Right forelimb (tissue), 1 donor: ENCODE measurements at places on chromosomes 16 and 17.

DNA sequence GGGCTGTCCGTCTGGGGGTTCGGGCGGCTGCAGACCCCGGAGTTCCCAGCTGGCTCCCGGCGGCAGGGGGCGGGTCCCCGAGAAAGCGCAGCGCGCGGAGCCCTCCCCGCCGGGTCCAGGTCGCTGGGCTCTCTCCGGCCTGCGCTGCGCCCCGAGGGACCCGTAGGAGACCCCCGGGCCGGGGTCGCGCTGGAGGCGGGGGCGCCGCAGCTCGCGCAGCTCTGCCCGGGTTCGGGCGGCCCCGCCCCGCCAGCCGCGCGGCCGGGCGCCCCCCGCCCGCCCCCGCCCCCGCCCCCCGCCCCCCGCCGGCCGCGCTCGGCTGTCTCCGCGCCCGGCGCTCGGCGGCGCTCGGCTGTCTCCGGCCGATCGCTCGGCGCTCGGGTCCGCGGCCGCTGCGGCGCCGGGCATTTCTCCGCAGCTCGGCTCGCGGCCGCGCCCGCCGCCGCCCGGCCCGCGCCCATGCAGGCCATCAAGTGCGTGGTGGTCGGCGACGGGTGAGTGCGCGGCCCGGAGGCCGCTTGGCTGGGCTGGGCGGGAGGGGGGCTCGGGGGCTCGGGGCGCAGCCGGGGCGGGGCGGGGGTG lies at the start of gene RAC3:
Gene RAC3, plus strand, starts transcription at position 376 of the 582 bp plus-strand sequence. Its CDS starts 84 bp downstream, at position 460.
- DNase-seq: no peak

DNA sequence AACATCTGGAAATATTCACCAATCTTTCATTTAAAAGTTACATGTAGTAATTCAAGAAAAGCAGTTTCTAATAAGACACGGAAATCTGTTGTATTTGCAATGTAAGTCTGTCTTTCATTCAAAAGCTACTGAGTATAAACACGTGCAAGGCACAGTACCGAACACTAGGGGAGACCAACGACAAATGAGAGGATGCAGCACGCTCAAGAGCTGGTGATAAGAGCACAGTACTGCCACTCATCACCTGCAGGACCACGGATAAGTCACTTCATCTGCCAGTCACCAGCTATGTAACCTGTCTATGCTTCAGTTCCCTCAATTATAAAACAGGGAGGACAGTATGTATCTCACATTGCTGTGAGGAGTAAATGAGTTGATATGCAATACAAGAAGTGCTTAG lies 67.1 kb downstream of the CLEC18A start:
- DNase-seq: no peak

GRCh38 chr16:57846078-57846697 lies 43.9 kb upstream of the KIFC3 start:
- DNase-seq: no peak

DNA sequence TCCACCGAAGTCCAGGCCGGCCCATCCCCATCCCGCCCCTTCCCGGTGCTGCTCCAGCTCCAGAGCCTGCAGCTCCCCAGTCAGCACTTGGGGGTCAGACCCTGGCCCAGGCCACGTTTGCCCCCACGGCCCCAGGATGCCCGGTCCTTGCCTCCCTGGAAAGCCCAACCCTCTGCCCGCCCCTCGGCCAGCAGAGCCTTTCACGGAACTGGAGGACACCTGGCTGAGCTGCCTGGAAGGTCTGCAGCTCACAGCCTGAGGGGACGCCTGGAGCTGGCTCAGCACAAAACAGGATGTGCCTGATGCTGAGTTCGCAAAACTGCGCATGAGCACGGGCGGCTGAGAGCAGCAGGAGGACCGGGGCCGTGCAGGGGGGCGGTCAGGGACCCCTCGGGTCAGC lies 29.7 kb upstream of the SSTR5 start:
- no peak for DNase-seq

DNA sequence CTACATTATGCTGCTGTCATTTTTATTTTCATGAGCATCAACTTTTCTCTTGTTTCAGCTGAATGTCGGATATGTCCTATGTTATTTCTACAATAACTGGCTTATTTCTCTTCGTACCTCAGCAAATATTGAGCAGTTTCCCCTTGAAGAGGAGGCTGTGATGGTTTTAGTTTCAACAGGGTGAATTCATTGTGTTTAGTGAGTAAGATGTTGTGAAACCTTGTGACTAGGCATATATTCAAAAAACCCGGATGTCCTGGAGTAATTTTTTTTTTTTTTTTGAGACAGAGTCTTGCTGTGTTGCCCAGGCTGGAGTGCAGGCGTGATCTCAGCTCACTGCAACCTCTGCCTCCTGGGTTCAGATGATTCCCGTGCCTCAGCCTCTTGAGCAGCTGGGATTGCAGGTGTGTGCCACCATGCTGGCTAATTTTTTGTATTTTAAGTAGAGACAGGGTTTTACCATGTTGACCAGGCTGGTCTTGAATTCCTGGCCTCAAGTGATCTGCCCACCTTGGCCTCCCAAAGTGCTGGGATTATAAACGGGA lies 11.1 kb downstream of the CPD start:
- no peak for DNase-seq

DNA sequence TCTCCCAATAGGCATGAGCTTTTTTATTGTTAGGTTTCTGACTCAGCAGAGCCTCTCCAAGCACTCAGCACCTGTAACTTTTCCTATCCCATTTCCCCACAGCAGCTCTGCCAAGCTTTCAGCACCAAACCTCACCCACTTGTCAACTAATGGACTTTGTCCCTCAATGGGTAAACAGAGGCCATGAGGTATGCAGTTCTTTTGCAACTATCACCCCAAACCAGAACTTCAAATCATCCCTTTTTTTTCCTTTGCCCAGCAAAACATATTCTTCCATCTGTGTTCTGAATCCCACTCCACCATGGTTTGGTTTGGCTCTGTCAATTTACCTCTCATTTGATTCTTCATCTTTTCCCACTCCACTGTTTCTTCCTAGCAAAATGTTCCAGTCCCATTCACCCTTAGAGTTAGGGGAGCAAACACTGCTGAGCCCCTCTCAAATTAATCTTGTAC lies 58.1 kb downstream of the TOX3 start:
- no peak for DNase-seq

DNA sequence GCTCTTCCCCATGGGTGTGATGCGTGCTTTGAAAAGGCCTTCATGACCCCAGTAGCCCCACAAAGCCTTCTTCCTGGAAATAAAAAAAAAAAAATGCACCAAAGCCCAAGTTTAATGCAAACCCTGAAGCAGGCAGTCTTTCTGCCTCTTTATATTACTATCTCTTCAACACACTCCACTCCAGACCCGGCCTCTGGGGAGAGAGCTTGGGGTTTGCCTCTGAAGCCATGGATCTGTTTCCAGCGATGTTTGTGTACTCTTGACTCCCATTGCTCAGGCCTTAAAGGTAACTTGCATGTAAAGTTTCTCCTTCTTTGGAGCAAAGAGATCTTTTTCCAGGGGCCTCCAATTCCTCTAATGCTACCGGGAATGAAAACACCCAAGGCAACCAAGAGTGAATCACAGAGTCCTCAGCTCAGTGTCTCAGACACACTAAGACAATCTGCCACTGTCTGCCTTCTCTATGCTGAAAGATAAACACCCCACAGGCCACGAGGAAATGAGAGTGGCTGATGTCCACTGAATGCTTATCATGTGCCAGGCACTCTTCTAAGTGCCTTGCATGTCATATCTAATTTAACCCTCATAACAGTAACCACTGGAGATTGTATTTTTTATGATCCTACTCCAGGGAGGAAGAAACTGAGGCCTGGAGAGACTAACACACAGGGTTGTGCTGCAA lies 56.4 kb upstream of the AKTIP start:
- no peak for DNase-seq

DNA sequence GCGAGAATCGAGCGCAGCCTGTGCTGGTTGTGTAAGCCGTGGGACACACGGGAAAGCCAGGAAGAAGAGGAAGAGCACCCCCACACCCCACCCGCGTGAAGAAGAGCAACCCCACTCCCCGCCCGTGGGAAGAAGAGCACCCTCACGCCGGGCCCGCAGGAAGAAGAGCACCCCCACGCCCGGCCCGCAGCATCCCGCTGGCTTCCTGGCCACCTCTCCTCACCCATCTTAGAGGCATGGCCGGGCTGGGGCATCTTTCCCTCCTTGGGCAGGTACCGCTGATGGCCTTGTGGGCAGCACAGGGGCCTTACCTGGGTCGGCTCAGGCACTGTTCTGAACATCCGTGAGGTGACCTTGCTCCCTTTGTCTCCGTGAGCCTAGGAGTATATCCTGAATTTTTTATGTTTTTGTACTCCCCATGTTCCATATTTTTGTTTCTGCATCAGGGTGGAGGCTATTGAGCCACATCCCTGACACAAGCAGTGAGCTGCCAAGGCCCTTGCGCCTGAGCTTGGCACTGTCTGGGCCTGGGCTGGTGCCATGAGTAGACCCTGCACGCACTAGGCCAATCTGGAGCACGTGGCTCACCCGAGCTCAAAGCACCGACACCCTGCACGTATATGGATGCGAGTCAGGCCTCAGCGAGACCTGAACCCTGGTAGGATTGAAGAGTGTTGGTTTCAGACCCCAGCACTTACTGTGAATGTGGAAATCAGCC lies 71.4 kb upstream of the KCTD5 start:
- DNase-seq: no peak

DNA sequence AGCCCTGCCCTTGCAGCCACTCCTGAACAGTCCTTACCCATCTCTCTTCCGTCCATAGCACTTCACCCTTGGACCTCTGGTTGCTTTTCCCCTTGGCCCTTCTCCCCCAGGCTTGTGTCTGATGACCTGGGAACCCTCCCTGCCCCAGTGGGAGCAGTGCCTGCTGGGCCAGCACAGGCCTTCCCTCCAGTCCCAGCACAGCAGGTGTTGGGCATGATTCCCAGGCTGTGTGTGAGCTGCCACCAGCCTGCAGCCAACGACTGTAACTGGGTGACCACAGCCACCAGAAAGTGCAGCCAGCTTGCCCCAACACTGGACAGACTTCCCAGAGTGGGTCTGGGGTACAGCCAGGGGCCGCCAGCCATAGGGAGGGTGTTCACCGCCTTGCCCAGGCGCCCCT lies 30.0 kb downstream of the CRAMP1 start:
- DNase-seq: no peak

DNA sequence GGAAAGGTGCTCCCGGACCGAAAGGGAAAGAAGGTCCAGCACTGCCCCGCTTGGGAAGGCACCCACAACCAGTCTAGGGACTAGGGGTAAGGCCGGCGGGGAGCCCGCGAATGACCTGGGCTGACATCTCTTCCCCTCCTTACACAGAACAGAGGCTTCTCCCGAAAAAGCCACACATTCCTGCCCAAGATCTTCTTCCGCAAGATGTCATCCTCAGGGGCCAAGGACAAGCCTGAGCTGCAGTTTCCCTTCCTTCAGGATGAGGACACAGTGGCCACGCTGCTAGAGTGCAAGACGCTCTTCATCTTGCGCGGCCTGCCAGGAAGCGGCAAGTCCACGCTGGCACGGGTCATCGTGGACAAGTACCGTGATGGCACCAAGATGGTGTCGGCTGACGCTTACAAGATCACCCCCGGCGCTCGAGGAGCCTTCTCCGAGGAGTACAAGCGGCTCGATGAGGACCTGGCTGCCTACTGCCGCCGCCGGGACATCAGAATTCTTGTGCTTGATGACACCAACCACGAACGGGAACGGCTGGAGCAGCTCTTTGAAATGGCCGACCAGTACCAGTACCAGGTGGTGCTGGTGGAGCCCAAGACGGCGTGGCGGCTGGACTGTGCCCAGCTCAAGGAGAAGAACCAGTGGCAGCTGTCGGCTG lies 1.5 kb downstream of the CNP start:
- DNase-seq: no peak

DNA sequence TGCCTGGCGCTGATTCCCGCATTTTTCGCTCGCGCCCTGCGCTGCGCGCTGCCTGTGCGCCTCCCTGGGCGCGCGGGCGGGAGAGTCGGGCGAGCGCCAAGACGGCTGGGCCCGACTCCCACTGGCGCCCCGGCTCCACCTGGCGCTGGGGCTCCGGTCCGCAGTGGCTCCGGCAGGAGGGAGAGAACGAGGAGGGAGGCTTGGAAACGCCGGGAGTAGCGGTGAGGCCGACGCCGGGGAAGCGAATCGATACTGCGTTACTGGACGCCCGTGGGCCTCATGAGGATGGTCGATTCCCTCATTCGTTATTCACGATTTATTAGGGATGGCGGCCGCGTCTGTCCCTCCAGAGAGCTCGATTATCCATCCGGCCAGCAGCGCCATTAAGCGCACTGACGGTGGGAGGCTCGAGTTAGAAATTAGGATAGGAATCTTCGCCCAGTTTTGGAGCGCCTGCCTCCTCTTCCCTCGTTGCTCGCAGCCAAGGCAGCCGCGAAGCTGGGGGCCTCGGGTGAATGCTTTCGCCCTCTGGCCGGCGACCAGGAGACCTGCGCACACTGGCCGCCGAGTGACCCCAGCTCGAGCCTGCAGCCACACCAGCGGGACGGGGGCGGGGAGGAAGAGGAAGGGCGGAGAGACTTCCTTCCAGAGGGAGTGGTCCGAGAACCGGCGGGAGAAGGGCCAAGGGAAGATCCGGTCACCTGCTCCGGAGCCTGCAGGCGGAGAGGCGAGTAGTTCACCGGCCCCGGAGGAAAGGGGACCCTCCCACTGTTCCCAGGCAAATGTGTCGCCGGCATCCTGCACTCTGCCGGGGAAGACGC lies 1.3 kb upstream of the PCGF2 start:
- peak; percentile 88 for DNase-seq

- no peak for DNase-seq
Measured at GRCh38 chr16:57016831-57017230, 27.5 kb downstream of the NLRC5 start.

DNA sequence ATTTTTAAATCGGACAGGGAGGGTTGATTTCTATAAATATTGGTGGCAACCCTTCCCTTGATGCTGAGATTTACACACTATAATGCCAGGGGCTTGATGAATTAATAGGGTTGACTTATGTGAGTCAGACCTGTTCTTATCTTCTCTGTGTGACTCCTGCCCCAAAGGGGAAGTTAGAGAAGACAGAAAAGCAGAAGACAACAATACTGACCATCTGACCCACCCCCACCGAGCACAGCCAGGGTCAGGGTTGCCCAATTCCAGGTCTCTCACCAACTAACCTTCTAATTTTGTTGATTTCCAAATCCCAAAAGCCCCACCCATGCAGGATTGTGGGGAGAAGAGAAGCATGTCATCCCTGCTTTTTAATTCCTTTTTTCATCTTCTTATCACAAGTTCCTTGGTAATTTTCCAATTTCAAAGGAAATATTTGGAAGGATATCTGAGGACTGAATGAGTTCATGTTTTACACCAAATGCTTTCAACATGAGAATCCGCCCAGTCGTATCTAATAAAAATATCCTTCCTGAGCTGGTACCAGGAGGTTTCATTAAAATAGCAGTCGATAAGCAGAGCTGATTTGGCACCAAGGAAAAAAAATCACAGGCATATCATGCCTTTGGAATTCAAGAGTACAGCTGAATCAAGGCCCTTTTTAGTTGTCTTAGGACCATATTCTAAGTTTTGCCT lies 603.4 kb upstream of the CDH11 start:
- DNase-seq: no peak

- no peak for DNase-seq
Measured at GRCh38 chr16:84048270-84048669, 5.7 kb upstream of the SLC38A8 start.

GRCh38 chr16:3478242-3478925 lies 16.9 kb downstream of the C16orf90 start:
- no peak for DNase-seq
